GF-D8 (cell line): ENCODE measurements at places on chromosomes 2 and 18.

- DNase-seq, result no peak
Observed at GRCh38 chr2:224178056-224178455, 139.0 kb upstream of the SERPINE2 start.

- DNase-seq, result no peak
Observed at GRCh38 chr18:35376393-35376741, 770 bp downstream of the ZNF396 start.

DNA sequence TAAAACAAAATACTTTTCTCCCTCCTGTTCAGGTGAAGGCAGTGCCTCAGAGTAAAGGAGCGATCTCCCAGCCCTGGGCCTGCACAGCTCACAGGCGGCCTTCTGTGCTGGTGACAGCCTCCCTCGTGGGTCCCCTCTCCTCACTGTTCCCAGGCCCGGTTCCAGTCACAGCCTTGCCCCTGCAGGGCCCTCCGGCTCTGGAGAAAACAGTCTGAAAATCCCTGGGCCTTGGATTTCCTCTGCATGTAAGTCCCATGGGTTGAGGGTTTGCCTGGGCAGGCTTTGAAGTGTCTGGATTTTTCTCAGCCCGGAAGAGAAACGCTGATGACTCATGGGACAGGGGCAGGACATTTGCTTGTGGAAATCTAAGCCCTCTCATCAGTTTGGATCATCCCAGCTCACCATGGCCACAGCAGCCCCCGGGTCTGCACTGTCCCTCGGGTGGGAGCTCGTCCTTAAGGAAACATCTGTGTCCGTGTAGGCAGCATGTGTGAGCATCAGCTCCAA lies 186.1 kb upstream of the RAB12 start:
- DNase-seq, result no peak

DNA sequence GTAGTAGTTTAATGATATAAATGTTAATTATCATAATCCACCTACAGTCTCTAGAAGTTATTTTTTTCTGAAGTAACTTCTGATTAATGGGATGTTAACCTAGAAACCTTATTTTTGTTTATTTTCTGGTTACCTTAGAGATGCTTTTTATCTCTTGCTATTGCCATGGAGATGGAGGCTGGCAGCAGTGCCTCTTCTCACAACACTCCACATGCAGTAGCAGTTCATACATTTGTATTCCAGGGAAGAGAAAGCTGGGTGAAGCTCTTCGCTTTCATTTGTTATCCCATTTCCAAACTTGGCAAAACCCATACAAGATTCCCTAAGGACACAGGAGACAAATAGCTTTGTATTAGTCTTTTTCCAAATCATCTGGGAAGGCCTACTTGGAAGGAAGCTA lies 1794.1 kb upstream of the LRRTM1 start:
- DNase-seq, result no peak
